ENCODE measurements at places on chromosomes 6 and 20.

DNA sequence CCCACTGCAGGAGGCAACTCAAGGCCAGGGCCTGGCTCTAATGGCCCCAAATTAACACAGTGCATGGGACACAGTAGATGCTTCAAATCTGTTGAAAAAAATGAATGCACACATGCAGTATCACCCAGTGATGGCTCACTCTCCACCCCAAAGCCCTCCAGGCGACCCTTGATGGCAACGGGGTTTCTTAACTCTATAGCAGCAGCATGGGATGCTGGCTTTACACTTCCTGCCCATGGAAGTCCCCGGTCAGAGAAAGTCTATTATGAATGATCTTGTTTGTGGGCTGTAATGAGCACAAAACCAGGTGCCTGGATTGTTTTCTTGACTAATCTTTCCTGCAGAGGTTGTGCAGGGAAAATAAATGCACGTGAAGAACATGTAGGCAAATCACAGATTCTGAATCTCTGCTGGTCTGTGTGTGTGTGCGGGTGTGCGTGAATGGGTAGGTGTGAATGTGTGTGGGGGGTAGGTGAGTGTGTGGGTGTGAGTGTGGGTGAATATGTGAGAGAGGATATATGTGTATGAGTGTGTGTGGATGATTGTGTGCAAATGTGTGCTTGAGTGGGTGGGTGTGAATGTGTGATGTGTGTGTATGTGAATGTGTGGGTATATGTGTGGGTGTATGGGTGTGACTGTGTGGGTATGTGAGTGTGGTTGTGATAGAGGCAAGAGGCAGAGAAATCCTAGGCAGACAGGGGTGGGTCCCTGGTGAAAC lies 60.1 kb upstream of the MLN start:
- DNase-seq = no peak

GRCh38 chr20:63915471-63915870 lies 20.5 kb downstream of the DNAJC5 start:
- no peak for DNase-seq

DNA sequence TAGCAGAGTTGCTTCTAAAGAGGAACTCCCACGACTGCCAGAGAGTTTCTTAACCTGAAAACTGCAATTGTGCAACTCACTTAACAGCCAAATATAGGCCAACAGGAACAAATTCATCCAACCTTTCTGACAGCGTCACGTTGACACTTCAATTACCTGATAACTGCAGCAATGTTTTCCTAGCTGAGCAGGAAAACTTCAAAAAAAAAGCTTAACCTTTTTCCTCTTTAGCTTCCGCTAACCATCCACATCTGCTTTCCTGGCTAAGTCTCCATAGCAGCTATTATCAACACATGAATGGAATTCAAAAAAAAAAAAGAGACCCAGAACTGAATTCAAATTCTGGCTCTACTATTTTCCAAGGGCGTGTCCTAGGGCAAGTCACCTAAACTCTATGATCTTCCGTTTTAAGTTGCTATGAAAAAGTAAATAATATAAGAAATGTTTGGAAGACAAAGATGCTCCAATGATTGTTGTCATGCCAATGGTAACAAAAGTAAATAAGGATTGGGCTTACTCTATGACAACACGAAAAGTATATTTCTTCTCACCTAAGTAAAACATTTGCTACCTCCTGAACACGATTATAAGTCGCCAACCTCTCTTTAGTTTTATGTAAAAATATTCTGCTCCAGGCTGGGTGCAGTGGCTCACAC lies 524.6 kb upstream of the JARID2 start:
- no peak for DNase-seq

- DNase-seq = no peak
Observed at GRCh38 chr6:96786336-96786735, 50.9 kb downstream of the GPR63 start.

DNA sequence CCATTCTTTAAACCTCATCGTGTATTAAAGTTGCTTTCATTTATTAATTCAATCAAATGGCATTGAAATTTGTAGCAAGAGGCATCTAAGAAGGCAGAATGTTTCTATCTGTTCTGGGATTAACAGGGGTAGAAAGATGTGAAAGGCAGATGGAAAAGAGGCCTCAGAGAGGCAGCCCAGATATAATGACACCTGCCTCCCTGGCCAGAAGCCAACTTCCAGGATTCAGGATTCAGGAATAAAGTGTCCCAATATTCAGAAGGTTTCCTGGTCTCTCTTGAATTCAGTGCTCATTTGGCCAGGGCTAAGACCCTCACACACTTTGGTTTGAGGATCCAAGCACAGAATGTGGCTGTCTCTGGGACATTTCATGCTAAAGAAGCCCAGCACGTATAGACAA lies 39.9 kb downstream of the HLA-B start:
- DNase-seq = no peak

DNA sequence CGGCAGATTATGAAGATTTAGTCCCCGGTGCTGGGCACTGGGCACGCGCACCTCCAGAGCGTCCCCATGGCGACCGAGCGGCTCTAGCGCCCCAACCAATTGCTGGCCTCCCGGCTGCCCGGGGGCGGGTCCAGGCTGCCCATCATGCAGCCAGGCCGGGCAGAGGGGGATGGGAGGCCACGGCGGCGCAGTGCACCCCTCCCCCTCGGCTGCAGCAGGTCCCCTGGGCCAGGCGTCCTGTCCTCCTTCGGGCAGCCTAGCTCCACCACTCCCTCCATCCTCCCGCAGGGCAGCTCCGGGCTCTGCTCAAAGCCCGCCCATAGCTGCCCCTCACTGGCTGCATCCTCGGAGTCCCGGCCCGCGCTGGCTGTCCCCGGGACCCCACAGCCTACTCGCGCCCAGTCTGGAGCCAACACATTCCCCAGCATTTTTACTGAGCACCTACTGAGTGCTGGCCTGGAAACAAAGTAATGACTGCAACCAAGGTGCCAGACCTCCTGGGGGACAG lies 99.4 kb downstream of the ASXL1 start:
- DNase-seq = peak; percentile 77

DNA sequence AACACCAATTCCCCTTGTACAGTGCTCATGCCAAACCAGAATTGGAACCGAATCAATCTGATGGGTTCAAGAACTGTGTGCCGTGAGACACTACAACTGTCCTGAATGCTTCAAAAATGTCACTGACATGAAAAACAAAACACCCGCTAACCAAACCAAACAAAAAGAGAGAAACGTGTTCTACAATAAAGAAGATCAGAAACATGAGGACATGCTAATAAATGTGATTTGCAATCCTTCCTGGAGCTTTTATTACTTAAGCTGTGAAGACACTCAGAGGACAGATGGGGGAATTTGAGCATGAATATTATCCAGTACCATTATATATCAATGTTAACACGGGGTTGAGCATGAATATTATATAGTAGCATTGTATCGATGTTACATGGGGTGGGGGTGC lies 72.2 kb upstream of the NFATC2 start:
- no peak for DNase-seq

- no peak for DNase-seq
Observed at GRCh38 chr6:29797135-29797534, 30.5 kb upstream of the HLA-G start.

DNA sequence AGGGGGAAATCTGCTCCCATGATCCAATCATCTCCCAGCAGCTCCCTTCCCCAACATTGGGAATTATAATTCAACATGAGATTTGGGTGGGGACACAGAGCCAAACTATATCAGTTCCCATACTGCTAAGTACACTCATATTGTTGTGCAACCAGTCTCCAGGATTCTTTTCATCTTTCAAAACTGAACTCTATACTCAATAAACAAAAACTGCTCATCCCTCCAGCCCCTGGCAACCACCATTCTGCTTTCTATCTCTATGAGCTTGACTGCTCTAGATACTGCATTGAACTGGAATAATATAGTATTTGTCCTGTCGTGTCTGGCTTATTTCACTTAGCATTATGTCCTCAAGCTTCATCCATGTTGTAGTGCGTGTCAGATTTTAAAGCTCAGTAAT lies 42.9 kb downstream of the STX11 start:
- no peak for DNase-seq

Data from right renal pelvis (tissue), 4 donors.